Spleen (tissue), 13 donors: ENCODE measurements at places on chromosomes 1 and 21.

DNA sequence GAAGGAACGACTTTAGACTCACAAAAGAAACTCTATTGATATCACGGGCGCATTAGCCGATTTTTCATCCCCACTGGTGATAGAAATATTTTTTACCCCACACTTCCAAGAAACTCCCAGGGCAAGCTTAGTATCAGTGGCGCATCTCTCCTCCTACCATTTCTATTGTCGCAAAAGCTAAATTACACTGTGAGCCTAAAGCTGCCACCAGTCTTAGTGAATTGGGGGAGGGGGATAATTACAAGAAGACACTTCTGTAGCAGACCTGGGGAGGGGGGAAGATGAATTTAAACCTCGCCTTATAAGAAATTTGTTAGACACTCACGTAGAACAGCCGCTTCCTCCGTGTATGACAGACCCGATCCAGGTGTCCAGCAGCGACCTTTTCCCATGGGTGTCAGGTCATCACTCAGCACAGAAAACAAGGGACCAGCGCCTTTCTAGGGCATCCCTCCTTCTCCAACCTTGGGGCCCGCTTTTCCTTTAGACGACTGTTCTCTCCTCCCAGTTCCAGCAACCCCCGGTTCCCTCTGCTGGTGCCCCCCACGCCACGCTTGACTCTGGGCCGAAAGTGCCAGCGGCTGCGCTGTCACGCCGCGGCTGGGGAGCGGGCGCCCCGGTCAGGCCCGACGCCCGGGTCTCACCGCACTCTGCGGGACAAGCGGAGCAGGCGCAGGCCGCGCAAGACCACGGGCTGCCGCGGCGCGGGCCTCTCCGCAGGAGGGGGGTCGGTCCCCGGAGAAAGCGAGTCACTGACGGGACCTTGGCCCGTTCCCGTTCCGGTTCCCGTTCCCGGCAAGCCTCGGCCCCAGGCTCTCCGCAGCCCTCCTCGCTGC lies 821 bp downstream of the PHC2 start:
- peak; percentile 88 for DNase-seq

GRCh38 chr1:88746916-88747315 lies 62.8 kb downstream of the PKN2 start:
- DNase-seq = no peak

GRCh38 chr1:25036117-25036546 lies 106.1 kb upstream of the RUNX3 start:
- DNase-seq = no peak

DNA sequence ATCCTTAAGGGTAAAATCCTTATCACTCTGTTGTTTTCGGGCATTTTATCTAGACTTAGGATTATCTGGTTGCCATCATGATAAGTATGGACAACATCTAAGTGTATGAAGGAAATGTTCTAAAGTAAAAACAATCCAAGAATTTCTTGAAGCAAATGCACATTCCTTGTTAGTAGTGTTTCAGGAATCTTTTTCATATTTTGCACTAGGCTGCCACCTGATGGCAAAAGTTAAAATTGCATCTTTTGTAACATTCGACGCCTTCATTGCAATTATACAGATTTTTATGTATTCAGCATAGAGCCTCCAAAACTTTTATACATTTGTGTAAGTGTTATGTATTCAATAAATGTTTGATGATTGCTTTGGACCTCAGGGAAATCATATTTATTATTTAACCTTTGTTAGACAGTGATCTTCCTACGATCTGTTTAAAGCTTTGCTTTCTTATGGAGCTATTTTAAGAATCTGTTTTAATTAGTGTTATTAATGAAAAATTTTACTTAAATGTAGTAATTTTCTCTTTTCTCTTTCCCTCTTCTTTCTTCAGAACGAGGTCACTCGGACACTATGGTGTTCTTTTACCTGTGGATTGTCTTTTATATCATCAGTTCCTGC lies 49.4 kb upstream of the KIAA1614 start:
- no peak for DNase-seq

DNA sequence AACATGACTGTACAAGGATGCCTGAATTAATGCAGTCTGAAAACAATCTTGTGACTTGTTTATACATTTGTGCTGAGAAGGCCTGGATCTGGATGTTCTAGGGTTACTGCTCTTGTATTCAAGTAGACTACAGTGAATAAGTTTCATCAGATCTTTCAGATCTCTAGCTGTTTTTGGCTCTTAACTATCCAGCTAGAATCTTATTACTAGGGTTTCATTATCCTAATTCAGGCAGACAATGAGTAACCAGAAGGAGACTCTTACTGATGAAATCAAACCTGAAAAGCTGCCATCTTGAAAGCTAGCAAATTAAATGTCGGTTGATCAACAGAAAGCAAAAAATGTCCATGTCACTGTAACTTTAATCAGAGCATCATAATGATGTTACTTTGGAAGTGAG lies 112.5 kb upstream of the KCNK2 start:
- no peak for DNase-seq

GRCh38 chr1:182357913-182358312 lies 33.7 kb downstream of the GLUL start:
- DNase-seq = no peak

DNA sequence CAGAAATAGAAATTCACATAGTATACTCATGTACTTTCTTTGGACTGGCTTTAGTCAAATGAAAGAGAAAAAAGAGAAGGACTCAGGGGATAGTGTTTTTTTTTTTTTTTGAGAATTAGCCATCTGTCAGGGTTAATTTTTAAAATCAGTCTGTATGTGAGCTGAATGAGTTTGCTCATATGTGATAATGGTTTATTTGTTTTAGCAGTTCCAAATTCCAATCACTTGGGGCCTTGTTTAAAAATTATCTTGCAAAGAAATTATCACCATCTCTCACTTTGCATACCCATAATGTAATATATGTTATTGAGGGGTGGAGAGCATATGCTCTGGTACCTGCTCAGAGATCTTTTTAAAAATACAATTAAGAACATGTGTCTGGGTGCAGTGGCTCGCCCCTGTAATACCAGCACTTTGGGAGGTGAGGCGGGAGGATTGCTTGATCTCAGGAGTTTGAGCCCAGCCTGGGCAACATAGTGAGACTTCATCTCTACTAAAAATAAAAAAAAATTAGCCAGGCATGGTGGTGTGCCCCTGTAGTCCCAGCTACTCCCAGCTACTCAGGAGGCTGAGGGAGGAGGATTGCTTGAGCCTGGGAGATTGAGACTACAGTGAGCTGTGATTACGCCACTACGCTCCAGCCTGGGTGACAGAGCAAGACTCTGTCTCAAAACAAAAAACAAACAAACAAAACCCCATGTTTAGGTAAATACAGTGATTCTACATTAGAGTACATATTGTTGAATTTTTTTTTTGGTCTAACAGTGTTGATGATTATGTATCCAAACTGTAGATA lies 19.7 kb downstream of the GNAI3 start:
- no peak for DNase-seq

- peak; percentile 91 for DNase-seq
Observed at GRCh38 chr1:231420959-231421545, 1.0 kb downstream of the EGLN1 start.

- no peak for DNase-seq
Observed at GRCh38 chr1:184889902-184890301, 84.4 kb downstream of the NIBAN1 start.

DNA sequence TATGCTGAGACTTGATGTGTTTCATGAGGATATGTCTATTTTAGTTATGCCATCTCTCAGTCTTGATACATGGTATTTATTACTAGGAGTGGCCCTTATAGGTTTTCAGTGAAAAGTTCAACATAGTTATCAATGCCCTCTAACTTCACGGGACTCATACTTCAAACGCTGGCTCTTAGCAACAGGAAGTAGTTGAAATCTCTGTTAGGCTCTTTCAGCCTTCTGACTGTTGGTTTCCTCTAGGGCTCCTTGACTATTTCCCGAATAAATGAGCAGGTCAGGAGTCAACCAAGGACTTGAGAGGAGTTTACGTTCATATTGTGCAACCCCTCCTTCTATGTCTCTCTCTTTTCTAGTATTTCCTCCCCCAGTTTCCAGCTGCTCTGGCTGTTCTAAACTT lies 141.8 kb downstream of the RGS7 start:
- DNase-seq = no peak

- DNase-seq = no peak
Observed at GRCh38 chr1:184761969-184762485, 7.4 kb upstream of the EDEM3 start.

DNA sequence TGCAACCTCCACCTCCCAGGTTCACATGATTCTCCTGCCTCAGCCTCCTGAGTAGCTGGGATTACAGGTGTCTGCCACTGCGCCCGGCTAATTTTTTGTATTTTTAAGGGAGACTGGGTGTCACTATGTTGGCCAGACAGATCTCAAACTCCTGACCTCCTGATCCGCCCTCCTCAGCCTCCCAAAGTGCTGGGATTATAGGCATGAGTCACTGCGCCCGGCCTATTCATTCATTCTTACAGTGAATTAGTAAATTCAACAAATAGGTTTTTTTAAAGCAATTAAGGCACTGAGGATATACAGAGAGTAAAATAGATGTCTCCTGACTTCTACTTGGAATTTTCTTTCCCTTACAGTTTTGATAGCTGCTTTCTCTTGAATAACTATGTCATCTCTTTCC lies 43.5 kb downstream of the CDC42 start:
- DNase-seq = no peak

DNA sequence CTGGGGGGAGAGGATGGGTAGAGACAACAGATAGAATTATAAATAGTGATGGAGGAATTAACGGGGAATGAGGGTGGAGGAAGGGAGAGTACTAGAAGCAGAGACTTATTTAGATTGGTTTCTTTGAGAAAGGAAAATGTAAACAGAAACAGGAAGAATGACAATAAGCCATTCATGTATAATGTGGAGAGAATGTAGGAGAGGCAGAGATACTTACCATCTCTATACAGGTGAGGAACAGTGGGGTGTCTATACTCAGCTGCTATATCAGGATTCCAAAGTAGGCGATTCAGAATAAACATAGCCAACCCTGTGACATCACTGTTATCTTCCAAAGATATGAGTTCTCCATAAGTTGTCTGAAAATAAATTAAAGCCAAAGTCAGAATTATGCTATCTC lies 16.8 kb downstream of the ASPM start:
- DNase-seq = no peak

DNA sequence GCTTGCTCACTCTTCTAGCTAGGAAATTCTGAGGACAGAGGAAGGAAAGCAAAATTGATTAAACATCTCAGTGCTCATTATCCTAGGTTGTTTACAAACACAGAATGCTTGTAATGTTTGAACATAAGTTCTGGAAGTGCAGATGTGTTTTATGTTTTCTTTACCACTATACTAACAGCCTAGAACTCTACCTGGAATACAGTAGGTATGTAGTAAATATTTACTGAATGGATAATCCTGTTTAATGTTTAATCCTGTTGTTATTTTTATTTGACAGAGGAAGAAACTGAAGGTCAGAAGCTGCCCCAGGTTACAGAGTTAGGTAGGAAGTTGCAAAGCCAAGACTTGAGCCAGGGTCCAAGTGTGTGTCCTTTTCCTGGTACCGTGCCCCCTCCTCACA lies 6.1 kb downstream of the MTOR start:
- DNase-seq = no peak

- no peak for DNase-seq
Observed at GRCh38 chr1:96515430-96515829, 206.2 kb upstream of the PTBP2 start.

- DNase-seq = no peak
Observed at GRCh38 chr1:17427696-17428660, 11.5 kb downstream of the RCC2 start.

DNA sequence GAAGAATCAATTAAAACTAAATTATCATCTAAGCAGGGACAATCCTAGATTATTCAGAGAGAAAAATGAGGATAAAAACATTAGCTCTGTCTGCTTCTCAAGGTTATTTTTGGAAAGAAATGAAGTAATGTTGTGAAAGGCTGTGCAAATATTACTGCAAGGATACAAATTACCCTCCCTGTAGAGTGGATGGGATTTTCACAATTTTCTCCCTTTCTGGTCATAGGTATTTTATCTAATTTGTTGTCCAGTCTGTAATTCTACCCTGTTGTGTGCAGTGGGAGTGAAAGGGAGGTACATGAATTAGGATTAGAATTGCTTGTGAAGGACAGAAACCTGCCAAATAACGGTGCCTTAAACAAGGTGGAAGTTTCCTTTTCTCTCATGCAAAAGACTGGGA lies 54.7 kb downstream of the MAP3K7CL start:
- no peak for DNase-seq

- no peak for DNase-seq
Observed at GRCh38 chr1:153697191-153698019, 18.9 kb downstream of the NPR1 start.

DNA sequence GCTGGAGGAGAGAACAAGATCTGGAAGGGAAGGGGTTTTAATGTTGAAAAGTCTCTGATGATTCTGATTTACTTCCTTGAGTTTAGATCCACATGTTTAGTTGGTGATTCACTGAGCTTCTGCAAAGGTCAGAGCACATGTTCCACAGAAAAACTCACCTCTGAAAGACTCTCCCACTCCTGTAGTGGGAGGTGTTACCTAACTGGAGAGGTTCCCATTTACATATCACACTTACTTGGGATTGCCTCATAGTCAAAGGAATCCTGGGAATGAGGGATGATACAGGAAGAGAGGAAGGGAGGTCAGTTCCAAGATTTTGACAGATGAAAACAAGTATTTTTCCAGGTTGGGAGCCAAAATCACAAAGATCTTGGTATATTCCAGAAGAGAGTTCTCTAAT lies 2.7 kb upstream of the NTNG1 start:
- no peak for DNase-seq

GRCh38 chr21:31720330-31720729 lies 11.6 kb downstream of the SCAF4 start:
- DNase-seq = no peak

GRCh38 chr1:112509005-112509659 lies 367 bp downstream of the WNT2B start:
- peak; percentile 80 for DNase-seq

DNA sequence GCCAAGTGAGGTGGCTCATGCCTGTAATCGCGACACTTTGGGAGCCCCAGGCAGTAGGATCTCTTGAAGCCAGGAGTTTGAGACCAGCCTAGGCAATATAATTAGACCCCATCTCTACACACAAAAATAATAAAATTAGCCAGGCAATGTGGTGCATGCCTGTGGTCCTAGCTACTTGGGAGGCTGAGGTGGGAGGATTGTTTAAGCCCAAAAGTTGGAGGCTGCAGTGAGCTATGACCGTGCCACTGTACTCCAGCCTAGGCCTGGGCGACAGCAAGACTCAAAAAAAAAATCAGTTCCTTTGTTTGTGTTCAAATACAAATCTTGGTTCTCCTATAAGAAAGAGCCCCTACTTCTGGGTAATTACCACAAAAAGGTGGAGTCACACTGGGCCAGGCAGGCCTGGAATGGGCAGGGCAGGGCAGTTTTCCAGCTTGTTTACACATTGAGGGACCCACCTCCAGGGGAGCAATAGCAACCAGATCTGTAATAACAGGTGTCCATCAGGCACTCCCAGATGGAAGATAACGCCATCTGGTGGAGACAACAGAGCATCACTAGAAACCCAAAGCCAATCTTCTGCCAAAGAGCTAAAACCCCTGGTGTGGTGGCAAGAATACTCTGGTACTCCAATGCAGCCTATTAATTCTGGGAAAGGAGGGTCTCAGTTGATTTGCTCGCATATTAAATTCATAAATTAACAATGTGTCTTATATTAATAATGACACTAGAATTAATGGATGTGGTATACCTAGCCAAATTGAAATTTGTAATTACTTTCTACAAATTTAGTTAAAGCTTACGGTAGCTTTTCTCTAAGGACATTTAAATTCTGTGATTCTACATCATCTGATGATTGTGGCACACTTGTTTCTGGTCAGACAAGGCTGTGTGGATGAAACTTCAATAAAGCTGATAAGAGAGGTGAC lies 13.2 kb downstream of the PPP1R15B start:
- DNase-seq = no peak
